ENCODE measurements at places on chromosomes 1 and 21. TPM values are rescaled to one million over a fixed set of nuclear protein-coding genes. Genes with fewer than 3 reads are reported as not detected.

The LCE1C gene
- polyA plus RNA-seq, result not detected

The WNT3A gene
- polyA plus RNA-seq, result not detected

The INPP5B gene
- 10.5 TPM for polyA plus RNA-seq

The BCL2L15 gene
- polyA plus RNA-seq, result 0.59 TPM

The SMYD3 gene
- 7.9 TPM for polyA plus RNA-seq

The OR2L3 gene
- polyA plus RNA-seq, result not detected

The INTS7 gene
- polyA plus RNA-seq, result 13.5 TPM

The NBL1 gene
- polyA plus RNA-seq, result 28.2 TPM

The AJAP1 gene
- polyA plus RNA-seq, result 0.61 TPM

The MSH4 gene
- 0.33 TPM for polyA plus RNA-seq

The CYP4A11 gene
- not detected for polyA plus RNA-seq

The MCOLN2 gene
- polyA plus RNA-seq, result 0.16 TPM

The DESI2 gene
- polyA plus RNA-seq, result 43.8 TPM

DNA sequence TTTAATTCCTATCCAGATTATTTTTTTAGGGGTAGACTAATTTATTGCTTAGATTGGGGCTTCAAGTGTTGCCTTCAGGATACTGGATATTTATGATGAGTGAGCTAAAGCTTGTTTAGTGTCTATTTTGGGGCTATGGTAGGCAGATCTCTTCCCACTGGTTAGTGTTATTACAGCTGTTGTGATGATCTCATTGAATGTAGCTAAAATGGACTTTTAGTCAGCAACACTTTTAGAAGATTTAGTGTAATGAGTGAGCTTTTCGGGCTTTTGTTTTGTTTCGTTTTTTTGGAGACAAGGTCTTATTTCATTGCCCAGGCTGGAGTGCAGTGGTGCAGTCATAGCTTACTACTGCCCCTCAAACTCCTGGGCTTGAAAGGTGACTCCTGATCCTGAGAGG lies 14.2 kb downstream of the THRAP3 start:
- no peak for DNase-seq

DNA sequence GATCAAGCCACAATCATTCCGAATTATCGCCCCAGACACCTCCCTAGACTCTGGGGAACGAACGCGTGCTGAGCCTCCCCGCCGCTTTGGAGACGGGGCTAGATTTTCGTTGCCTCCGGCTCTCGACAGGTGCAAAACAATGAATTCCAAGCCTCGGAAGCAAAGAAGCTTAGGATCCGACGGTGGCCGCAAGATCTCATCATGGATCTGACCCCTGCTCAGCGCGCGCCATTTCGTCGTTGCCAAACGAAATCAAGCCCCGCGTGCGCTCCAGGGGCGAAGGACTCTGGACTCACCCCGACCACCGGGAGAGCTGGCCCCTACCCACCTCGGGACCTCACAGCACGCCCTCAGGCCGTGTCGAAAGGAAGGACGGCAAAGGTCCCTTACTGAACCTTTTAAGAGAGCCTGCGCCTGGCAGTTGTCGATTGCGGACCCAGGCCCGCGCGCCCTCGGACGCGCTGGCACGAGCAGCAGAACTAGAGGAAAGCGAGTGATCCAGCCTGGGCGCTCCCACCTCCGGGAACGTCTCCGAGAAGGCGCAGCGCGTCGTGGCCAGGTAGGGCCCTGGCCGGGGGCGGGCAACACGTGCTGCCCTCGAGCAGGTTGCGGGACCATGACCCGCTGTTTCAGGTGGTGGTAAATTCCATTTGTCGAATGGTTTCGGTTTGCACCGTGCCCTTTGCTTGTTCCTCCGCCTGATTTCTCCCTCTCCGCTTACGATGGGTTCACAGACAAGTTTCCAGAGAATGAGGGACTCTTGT lies 1.6 kb upstream of the RUNX3 start:
- DNase-seq, result no peak

DNA sequence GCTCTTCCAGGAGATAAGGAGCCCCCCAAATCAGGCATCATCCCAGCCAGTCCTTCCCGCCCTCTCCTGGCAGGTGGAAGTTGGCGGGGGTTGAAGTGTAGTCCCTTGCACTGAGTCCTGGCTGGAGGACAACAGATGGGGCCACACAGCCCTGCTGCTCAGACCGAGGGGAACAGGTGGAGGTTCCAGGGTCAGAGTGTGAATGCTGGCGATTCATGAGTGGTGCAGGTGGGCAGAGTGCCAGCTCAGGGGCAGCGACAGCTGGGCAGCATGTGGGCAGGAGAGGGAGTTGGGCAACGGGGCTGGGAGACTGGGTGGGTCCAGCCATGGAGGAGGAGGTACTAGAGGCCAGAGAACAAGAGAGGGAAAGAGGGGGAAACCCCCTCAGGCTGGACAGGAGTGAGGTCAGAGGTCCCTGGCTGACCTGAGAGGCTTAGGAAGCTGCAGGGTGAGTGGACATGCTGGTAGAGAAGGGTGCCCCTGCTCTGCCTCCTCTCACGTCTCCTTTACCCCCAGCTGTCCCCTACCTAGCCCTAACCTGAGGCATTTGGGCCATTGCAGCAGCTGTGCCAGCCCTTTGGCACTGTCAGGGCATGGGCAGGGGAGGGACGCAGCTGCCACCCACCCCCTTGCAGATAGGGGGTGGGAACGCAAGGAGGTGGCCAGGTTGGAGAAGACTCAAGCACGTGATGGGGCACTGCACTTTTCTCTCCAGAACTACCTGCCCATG lies 11.3 kb upstream of the ADORA1 start:
- DNase-seq, result no peak

- no peak for DNase-seq
Observed at GRCh38 chr1:87393445-87394085, 64.9 kb downstream of the LMO4 start.

DNA sequence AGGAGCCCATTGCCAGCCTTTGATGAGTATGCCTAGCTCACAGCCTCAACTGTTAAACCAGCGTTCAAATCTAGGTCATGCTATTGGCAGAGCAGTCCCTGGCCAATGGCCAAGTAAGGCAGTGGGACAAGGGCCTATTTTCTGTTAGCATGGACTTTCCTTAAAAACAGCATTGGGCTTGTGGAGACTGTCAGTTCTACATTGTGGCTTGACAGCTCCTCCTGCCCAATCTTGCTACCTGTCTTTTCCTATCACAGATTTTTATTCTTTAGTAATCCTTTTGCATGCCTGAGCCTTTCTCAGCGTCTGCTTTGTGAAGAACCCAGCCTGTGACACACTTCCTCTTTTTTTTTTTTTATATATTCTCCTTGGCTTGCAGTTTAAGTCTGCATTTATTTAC lies 56.4 kb downstream of the DIP2A start:
- no peak for DNase-seq

GRCh38 chr1:241934201-241934848 lies 23.2 kb upstream of the BECN2 start:
- DNase-seq, result peak; percentile 47

DNA sequence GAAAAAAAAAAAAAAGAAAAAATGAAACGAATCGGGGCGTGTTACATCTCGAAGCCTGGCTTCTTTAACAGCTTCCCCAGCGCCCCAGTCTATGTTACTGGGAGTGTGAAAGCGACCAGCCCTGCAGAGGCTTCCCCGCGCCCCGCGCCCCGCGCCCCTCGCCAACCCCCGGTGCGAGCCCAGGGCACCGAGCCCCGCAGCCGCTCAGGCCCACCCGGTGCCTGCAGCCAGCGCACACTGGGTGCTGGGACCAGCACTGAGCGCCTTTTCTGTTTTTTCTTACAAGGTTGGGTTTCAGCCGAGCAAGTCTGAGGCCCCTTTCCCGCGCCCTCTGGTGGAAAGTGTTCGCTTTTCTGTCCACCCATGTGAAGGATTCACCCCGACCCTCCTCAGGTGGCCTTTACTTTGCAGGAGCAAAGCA lies 42.1 kb upstream of the ZNF496 start:
- no peak for DNase-seq

GRCh38 chr1:84356881-84357280 lies 41.4 kb upstream of the DNASE2B start:
- DNase-seq, result no peak

GRCh38 chr1:170273291-170274130 lies 127.8 kb downstream of the NTMT2 start:
- no peak for DNase-seq

DNA sequence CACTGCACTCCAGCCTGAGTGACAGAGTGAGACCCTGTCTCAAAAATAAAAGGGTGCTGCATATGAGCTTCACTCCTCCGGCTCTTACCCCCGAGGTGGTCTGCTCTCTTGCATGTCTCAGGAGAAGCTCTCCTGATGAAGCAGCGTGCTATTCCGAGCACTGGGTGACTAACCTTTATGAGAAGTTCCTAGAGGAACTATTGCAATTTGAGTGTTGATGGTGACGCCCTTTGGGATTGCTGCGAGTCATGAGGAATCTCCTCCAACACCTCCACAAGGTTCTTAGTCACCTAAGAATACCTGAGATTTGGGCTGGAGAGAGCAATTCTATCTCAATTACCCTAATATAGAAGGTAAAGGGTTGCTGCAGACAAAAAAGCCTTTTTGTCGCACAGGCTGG lies 40.8 kb upstream of the TINAGL1 start:
- no peak for DNase-seq

- no peak for DNase-seq
Observed at GRCh38 chr1:62784509-62785365, 805 bp downstream of the ATG4C start.

DNA sequence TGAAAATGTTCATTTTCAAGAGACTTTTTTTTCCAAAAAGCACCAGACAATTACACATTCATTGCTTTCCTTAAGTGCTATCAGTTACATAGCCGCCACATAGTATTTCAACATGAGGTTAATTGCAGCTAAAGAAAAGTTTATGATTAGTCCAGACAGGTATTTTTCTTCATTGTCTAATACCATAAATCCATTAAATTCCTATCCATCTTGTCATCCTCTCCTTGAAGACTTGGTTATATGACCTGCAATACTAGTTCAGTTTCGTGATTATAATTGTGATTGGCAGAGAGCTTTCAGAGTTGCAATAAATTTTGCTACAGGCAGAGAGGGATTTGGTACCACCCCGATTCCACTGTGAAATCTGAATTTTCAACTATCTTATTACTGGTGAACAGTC lies 437.7 kb downstream of the GPATCH2 start:
- DNase-seq, result no peak

GRCh38 chr21:41638201-41638790 lies 128.6 kb downstream of the RIPK4 start:
- no peak for DNase-seq

GRCh38 chr1:209150114-209150513 lies 433.4 kb upstream of the CAMK1G start:
- peak; percentile 31 for DNase-seq

- no peak for DNase-seq
Observed at GRCh38 chr1:95850165-95850649, 616.2 kb downstream of the RWDD3 start.

- no peak for DNase-seq
Observed at GRCh38 chr1:8122477-8123407, 96.6 kb upstream of the ERRFI1 start.

DNA sequence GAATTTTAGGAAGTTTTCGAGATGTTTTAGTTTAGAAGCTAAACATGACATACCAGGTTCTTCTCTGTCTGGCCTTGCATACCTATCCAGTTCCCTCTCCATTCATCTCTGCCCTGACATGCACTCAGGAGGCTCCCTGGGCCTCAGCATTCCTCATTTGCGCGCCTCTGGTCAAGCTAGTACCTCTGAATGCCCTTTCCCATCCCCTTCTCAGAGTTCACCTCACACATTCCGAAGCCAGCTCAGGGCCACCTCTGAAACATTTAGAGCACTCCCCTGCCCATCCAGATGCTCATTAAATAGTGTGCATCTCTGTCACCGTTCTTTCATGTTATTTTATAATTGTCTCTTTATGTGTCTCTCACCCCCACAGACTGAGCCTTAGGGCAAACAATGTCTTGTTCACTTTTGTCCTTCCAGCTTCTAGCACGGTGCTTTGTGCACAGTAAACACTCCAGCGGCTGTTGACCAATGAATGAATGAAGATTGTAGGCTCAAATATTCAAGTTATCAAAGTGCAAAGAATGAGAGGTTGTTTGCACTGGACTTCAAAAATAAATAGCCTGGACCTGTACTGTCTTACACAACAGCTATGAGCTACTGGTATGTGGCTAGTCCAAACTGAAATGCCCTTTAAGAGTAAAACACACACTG lies 1.2 kb upstream of the DHCR24 start:
- no peak for DNase-seq

DNA sequence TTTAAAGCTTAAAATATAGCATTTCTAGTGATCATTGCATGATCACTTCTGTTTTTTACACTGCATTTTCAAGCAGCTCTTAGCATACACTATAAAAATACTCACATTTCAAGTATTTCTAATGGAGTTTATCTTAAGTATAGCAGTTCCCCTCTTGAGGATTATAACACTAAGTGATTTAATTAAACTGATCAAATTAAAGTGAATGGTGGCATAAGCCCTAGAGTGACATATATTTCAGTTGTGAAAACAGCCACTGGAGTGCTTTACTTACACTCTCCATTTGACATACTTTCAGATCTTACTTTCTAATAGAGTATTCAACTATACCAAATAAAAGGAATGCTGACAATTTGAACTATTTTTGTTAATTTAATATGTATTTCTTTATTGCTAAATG lies 623.3 kb upstream of the TMPRSS15 start:
- DNase-seq, result no peak

DNA sequence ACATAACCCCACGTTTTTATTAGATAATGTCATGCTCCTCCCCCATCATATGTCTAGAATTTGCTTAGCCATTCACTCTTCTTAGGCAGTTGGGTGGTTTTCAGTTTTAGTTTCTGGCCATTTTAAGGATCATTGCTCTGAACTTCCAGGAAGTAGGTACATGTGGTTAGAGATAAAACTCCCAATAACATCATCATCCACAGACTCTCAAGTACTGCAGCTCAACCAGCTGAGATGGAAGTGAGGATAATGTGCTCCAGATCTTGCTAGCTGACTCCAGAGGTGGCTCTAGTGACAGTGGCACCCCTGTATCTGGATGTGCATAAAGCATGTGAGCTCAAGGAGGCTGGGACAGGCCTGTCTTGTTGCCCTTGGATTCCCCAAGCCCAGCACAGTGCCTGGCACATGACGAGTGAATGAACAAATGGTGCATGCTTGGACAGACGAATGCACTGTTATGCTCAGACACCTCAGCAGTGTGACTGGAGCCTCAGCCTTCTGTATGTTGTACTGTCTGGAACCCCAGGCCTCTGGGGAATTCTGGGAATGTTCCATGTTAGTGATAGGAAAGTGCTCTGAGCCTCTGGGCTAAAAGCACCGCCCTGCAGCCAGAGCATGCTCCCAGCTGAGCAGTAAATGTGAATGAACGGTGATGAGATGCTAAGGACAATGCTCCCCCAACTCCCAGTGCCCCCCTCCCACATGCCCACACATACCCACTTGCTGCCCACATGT lies 16.4 kb upstream of the KCNN3 start:
- no peak for DNase-seq

GRCh38 chr1:206694171-206695124 lies 9.7 kb downstream of the MAPKAPK2 start:
- no peak for DNase-seq

DNA sequence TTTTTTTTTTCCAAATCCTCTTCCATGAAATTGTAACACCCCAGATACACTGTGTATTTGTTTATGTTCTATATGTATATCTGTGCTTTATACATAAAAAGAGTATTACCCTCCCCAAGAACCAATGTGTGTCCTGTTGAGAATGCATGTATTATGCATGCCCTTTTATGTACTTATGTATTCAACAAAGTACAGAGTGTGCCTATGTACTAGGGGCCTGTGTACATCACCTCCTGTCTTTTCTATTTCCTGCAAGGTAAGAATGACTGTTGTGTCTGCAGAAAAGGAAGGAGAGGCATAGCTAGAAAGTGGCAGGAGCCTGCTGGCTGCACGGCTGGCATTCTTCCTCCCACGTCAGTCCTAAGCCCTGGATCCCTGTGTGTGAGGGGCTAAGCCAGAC lies 7.0 kb downstream of the TMEM61 start:
- no peak for DNase-seq

Data from forelimb muscle (tissue), 1 donor.